ENCODE measurements at places on chromosomes 6 and 20.
A peak's percentile ranks its signal among the peaks of the same experiment; 100 is the strongest.

DNA sequence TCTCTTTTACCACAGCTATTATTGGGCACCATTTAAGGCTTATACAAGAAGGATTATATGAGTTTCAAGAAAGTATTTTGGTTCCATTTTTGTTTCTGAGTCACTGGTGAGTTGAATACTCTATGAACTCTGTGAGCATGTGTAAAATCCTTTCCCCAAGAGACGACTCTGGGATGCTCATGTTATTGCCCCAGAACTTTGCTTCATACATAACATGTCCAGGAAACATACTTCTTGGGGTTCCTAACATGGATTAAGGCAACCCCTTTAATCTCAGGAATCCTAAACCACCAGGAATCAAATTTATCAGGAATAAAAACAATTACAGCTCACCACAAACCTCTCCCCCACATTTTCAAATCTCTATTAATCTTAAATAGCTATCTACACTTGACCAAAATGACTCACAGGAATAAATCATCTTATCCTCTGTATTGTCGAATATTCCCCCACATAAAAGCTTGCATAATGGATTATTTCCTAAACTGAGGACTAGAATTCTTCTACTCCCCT, 117.5 kb upstream of the COL21A1 start:
- no peak for DNase-seq

GRCh38 chr6:90508753-90509152, 78.1 kb downstream of the MAP3K7 start:
- no peak for DNase-seq

DNA sequence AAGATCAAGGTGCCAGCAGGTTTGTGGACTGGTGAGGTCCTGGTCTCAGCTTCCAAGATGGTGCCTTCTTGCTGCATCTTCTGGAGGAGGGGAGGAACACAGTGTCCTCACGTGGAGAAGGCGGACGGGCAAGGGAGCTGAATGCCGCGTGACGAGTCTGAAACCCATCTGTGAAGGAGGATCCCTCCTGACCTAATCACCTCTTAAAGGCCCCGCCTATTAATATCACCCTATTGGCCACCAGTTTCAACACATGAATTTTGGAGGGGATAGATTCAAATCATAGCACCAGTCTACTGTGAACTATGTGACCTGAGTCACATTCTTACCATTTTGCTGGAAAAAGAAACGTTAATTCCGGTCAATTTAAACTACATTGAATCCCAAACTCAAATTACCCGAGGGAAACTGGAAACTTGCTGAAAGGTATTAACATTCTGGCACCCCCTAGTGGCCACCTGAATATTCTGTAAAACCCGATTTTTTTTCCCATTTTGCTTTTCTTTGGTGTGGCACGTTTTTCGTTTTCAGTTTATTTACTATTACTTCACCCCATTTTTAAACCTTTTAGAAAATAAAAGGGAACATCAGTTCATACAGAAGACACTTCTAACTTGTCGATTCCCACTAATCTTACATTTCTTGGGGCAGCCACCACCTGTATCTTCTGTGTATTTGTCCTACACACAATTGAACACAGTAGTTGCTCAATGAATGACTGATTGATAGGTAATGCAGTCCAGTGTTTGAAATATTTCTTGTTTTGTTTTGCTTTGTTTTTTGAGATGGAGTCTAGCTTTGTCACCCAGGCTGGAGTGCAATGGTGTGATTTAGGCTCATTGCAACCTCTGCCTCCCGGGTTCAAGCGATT, 17.9 kb upstream of the CCDC170 start:
- peak; percentile 28 for DNase-seq

GRCh38 chr20:44727651-44728050, 12.5 kb downstream of the CCN5 start:
- no peak for DNase-seq

DNA sequence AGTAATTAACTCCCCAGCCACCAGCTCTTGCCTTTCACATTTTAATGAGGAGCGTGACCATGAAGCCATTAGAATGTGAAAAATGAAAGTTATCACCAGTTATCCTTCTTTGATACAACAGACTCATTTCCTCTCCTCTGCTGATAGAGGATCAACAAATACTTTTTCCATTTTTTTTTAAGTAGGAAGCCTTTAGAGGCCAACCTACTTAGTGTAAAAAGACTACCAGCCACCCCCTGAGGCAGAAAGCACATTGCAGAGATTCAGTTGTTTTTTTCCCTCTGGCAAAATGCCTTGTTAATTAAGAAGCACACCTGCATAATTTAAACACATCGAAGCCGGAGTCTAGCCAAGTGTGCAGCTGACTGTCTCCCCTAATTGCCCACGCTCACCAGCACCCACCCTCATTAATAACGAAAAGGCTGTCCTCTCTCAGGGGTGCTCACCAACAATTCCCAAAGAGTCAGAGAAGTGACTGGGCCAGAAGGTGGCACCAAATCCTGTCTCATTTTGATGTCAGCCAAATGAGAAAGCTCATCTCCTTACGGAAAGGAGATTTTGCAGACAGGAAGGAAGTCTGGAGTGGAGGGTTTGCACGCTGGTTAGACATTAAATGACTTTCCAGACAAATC, 60.9 kb upstream of the MC3R start:
- DNase-seq, result peak; percentile 33

DNA sequence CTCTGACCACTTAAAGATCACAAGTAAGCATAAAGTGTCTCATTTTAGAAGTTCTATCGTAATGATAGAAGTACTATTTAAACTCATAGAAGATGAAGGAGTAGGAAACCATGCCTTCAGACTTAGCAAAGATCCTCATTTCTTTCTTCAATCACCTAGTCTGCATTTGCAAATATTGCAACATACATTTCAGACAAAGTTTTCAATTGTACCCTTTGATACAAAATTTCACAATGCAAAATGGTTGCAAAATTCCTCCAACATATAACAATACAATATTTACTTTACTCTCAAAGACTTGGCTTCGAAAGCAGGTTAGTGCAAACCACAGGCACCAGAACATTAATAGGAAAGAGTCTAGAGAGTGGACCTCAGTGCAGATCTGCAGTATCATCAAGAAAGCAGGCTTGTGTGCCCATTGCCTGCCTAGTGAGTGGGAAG, 16.1 kb upstream of the ROS1 start:
- DNase-seq, result no peak

GRCh38 chr20:38202153-38202981, 37.3 kb upstream of the TGM2 start:
- DNase-seq, result no peak
